AG04450 (cell line): ENCODE measurements at places on chromosomes 2 and 18. TPM values are rescaled to one million over a fixed set of nuclear protein-coding genes. Genes with fewer than 3 reads are reported as not detected.

DNA sequence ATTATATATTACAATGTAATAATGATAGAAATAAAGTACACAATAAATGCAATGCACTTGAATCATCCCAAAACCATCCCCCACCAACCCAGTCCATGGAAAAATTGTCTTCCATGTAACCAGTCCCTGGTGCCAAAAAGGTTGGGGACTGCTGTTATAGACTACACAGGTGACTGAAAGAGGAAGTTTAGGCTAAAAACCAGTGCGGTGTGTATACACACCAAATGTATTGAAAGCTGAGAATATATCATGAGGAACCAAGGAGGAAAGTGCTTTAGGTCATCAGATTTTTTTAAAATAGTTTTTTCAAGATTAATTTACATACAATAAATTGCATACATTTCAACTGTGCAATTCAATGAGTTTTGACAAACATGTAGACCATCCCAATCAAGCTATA lies 20.5 kb upstream of the C1D start:
- DNase-seq, result no peak

- DNase-seq, result no peak
Measured at GRCh38 chr2:150350500-150350899, 137.0 kb downstream of the RND3 start.

DNA sequence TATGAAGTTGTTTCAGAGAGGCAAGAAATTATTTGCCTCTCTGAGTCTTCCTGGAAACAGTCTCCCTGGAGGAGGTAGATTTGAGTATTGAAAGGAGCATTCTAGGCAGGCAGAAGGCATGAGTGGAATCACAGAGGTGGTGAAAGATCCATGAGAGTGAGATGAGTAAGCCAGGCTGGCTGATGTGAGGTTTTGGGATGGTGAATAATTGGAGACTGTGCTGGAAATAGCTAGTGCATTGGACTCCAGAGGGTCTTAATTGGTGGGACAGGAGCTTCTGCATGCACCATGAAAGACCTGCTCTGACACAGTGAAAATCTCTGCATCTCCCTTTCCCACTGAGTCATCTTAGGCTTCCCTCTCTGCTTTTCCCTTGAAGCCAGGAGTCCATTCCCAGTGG lies 46.3 kb downstream of the CDC42EP3 start:
- DNase-seq, result no peak

Gene TMEM163
- polyA plus RNA-seq, result 0.04 TPM in 1 of 2 replicates, not detected in the other

DNA sequence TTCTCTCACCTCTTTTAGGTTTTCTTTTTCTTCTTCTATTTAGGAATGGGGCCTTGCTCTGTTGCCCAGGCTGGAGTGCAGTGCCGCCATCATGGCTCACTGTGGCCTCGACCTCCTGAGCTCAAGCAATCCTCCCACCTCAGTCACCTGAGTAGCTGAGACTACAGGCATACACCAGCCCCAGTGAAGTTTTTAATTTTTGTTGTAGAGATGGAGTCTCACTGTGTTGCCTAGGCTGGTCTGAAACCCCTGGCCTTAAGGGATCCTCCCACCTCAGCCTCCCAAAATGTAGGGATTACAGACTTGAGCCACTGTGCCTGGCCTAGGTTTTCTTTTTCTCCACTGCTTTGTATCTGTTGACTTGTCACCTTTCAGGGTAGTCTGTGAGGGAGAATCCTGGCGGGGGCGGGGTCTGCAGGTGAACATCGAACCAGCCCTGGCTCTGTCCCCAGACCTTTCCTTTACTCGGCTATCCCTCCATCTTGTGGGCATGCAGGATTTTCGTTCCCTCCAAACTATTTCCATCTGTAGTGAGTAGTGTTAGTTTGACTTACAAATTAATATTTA lies 21.7 kb downstream of the NCK2 start:
- DNase-seq, result no peak

DNA sequence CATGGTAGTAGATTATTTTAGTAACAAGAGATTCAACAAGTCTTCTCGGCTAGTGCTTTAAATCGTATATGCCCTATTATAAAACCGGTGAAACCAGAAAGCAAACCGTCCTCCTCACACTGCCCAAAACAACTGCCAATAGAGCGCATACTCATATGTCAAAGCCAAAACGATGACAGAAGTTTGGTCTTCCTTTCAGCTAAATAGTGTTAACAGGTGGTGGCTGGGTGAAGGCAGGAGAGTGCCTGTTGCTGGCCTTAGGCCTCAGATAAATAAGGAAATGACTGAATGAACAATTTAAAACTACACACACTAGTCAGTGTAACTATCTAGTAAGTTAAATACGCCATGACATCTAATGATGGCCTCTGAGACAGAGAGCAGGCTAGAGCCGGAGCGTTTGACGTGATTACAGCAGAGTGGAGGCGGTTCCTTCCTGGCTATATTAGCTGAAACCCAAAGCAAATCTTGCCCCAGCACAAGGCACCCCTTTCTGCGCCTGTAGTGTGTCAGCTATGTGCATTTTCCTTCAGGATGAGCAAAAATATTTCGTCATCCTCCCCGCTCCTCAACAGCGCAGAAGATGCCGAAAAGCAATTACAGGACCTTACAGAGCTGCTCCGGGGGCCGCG lies 1.6 kb downstream of the LONRF2 start:
- no peak for DNase-seq

DNA sequence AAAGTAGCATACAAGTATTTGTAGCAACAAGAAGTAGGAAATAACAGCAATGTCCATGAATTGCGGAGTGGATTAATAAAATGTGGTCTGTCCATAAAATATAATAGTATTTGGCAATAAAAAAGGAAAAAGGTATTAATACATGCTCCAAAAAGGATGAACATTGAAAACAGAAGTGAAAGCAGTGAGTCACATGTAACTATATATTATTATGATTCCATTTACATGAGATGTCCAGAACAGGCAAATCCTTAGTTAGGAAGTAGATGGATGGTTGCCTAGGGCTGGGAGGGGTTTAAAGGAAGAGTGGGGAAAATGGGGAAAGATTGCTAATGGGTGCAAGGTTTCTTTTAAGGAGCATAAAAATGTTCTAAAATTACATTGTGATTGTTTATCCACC lies 44.5 kb downstream of the CCDC74A start:
- no peak for DNase-seq

Gene FNDC4
- polyA plus RNA-seq, result 12.3 and 12.4 TPM in 2 replicates

GRCh38 chr2:17617516-17617915 lies 77.0 kb downstream of the VSNL1 start:
- DNase-seq, result no peak

GRCh38 chr2:98790221-98790620 lies 59.3 kb upstream of the MGAT4A start:
- no peak for DNase-seq

Gene SCG2
- polyA plus RNA-seq, result 1.5 and 1.8 TPM in 2 replicates

GRCh38 chr2:151180123-151180522 lies 81.5 kb downstream of the RBM43 start:
- DNase-seq, result no peak

GRCh38 chr2:121489911-121490583 lies 40.6 kb upstream of the RNU4ATAC start:
- no peak for DNase-seq

Gene AQP12A
- polyA plus RNA-seq, result not detected in 2 replicates

GRCh38 chr18:8703092-8703709 lies 2.2 kb upstream of the MTCL1 start:
- no peak for DNase-seq

- DNase-seq, result no peak
Measured at GRCh38 chr2:104853534-104854497, at the start of gene POU3F3. TSS of gene POU3F3 (plus strand) at chr2:104854115. CDS start at chr2:104855511, 1,396 bp downstream.

DNA sequence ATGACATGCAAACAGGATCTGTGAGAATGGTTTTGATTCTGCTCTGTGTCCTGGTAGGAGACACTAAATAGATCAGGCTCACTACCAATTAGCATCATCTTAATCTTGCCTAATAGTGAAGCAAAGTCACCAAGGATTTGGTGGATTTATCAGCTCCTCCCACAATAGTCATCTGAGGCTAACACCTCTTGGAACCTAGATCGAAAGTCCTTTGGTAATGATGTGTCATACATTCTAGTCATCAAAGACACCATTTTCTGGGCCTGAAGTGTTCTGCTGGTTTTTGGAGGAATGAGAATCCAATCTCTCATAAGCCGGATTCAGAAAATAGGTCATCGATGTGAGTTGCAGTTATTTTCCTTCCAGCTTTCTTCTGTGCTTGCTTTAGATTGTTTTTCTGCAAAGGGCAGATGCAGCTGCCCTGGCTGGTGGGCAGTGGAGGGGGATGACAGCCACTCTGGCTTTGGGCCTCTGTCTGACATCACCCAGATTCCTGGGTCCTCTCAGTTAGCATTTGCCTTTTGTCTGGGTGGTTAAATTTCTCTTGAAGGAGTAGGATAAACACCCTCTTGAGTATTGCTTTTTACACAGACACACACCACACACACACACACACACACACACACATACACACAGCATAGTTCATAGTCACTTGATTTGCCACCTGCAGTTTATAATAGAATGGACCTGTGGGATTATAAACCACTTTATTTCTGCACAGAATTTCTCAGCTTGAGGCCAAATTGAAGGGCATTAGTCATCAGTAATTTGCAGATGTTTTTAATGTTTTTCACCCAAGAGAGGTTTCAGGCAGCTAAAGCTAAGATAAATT lies at the start of gene MYO3B:
TSS of gene MYO3B (plus strand) at position 198 of the 832 bp plus-strand sequence. CDS start at position 339, 141 bp downstream.
- DNase-seq, result no peak

DNA sequence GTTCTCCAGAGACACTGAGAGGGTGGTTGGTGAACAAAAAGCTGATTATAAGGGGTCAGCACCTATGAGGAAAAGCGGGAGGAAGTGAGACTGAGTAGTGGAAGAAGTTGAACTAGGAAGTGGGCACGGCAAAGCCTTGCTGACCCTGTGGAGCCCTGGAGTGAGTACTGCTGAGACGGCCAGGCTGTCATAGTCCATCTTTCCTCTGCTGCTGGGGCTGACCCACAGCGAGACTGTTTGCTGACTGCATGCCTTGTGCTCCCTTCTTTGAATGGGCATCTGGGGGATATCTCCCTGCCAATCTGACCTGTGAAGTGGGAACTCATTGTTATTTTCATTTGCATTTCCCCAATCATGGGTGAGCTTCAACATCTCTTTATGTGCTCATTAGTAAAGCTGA lies 92.4 kb upstream of the LDAH start:
- DNase-seq, result no peak

DNA sequence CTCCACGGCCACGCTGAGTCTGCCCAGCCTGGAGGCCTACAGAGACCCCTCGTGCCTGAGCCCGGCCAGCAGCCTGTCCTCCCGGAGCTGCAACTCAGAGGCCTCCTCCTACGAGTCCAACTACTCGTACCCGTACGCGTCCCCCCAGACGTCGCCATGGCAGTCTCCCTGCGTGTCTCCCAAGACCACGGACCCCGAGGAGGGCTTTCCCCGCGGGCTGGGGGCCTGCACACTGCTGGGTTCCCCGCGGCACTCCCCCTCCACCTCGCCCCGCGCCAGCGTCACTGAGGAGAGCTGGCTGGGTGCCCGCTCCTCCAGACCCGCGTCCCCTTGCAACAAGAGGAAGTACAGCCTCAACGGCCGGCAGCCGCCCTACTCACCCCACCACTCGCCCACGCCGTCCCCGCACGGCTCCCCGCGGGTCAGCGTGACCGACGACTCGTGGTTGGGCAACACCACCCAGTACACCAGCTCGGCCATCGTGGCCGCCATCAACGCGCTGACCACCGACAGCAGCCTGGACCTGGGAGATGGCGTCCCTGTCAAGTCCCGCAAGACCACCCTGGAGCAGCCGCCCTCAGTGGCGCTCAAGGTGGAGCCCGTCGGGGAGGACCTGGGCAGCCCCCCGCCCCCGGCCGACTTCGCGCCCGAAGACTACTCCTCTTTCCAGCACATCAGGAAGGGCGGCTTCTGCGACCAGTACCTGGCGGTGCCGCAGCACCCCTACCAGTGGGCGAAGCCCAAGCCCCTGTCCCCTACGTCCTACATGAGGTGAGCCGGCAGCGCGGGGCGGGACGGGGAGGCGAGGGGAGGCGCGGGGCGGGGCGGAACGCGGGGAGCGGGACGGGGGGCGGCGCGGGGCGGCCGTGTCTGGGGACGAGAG lies 15.2 kb downstream of the NFATC1 start:
- no peak for DNase-seq

Gene UNC80
- not detected in 2 replicates for polyA plus RNA-seq

DNA sequence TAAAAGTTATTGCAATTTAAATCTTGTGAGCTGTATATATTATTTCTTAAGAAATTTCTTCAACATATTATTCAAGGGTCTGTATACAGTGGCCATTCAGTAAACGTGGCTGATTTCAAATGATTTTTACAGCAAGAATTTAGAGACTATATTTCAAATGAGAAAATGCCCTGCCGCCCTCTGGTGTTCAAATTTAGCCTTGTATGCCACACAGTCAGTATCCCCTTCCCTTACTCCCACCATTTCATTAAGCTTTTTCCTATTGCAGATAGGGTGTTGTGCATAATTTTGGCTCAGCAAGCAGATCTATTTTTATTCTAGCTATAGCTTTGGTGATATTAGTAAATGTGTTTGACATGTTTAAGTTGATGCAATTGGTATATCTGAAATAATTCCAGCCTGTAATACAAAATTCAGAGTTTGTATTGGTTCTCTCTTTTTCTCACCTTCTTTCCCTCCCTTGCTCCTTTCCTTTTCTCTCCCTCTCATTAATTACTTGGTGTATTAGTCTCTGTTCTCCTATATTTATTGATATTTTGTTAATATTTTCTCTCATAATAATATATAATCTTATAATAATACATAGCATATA lies 22.8 kb upstream of the SCN7A start:
- DNase-seq, result peak; percentile 18

DNA sequence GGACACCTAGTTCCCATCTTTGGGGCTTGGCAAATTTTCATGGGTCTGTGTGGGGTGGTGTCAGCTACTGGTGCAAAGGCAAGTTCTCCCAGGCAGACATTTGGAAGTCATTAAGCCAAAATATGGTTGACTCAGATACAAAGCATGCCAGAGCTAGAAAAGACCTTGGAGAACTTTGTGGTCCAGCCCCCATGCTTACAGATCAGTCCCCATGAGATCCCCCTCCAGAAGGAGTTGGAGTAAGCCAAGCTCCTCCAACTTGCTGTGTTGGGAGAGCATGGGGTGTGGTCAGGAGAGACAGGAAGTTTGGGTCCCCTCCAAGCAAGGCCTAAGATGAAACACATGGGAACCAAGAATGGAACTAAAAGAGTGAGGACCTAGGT lies 224.5 kb downstream of the CYP26B1 start:
- DNase-seq, result no peak

Gene ASXL2
- 12.5 and 14.0 TPM in 2 replicates for polyA plus RNA-seq
